ENCODE measurements at places on chromosomes 13 and 19. TPM values are rescaled to one million over a fixed set of nuclear protein-coding genes. Genes with fewer than 3 reads are reported as not detected.

GRCh38 chr19:41030651-41031050 is 39.6 kb downstream of the CYP2B6 start:
- H3K27me3 ChIP-seq = peaks cover 14% of the 10 kb centered on the region
- H3K4me3 ChIP-seq = no peak overlapping the region
- no peak for DNase-seq
- no peaks in the 10 kb centered on the region for H3K36me3 ChIP-seq

DNA sequence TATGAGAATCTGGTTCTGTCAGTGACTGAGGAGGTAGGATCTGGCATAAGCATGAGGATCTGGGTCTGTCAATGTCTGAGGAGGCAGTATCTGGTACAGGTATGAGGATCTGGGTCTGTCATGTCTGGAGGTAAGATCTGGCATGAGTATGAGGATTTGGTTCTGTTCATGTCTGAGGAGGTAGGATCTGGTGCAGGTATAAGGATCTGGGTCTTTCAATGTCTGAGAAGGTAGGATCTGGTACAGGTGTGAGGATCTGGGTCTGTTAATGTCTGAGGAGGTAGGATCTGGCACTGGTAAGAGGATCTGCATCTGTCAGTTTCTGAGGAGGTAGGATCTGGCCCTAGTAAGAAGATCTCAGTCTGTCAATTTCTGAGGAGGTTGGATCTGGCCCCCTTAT is 12.4 kb upstream of the PDCD2L start:
- no peak overlapping the region for H3K4me3 ChIP-seq
- no peak for DNase-seq
- no peaks in the 10 kb centered on the region for H3K27me3 ChIP-seq
- no peaks in the 10 kb centered on the region for H3K4me1 ChIP-seq
- H3K36me3 ChIP-seq = peaks cover 93% of the 10 kb centered on the region

- peaks cover 26% of the 10 kb centered on the region for H3K4me1 ChIP-seq
- no peak for DNase-seq
- H3K27ac ChIP-seq = no peak overlapping the region
- H3K27me3 ChIP-seq = no peaks in the 10 kb centered on the region
- peak overlapping the region; percentile 76 for H3K4me3 ChIP-seq
- peaks cover 4% of the 10 kb centered on the region for H3K36me3 ChIP-seq
These were observed 1.7 kb downstream of the TSC22D1 start for GRCh38 chr13:44574466-44574855.

Gene IZUMO2
- total RNA-seq = not detected

Gene CYP4F11
- 0.17 TPM for total RNA-seq

Data from spinal cord (tissue), 10 donors.